Dorsolateral prefrontal cortex (tissue), 122 donors: ENCODE measurements at places on chromosomes 2 and 18.

- no peak for DNase-seq
Observed at GRCh38 chr2:38617301-38617700, 14.6 kb upstream of the HNRNPLL start.

GRCh38 chr2:100822587-100823248 lies 2.8 kb downstream of the NPAS2 start:
- DNase-seq: no peak

DNA sequence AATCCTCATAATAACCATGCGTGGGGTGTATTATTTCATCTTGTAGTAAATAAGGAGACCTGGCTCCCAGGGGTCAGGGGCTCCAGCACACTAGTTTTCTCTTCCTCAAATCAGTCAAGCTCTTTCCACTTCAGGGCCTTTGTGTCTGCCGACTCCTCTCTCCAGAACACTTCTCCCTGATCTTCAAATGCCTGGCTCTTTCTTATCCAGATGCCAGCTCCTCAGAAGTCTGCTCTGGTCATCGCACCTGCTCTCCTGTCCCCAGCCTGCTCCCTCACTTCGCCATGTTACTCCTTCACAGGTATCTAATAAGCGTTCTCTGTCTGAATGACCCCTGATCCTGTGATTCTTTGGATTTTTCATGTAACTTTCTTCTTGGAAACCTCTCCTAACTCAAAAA lies 62.0 kb downstream of the GYPC start:
- DNase-seq: no peak

DNA sequence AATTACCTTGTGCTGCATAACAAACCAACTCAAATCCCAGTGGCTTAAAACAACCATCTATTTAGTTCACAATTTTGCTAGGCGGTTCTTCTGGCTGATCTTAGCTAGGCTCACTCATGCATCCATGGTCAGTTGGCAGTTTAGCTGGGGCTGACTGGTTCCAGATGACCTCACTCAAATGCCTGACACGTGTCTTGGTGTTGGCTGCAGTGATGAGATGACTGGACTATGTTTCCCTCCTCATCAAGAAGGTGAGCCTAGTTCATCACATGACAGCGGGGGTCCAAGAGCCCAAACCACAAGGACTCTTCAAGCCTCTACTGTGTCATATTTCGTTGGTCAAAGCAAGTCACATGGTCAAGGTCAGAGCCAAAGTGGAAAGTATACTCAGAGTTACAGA lies 42.7 kb upstream of the ACTR3 start:
- DNase-seq: no peak

DNA sequence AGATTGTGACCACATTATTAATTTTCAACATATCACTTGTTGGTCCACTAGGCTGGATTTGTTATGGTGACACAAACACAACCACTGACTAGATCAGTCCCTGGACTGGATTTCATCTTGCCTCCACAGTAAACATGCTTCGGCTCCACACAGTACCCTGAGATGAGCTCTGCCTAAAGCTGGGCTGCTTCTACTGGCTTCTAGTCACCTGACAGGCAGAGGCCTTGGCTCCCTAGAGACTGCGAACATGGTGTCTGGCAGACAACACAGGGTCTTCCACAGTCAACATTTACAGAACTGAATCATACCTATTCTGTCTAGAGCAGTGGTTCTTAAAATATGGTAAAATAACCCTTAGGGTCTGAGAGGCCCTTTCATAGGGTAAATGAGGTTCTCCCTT lies 69.2 kb downstream of the RIT2 start:
- DNase-seq: no peak

GRCh38 chr2:67858886-67859285 lies 203.9 kb downstream of the C1D start:
- DNase-seq: no peak

DNA sequence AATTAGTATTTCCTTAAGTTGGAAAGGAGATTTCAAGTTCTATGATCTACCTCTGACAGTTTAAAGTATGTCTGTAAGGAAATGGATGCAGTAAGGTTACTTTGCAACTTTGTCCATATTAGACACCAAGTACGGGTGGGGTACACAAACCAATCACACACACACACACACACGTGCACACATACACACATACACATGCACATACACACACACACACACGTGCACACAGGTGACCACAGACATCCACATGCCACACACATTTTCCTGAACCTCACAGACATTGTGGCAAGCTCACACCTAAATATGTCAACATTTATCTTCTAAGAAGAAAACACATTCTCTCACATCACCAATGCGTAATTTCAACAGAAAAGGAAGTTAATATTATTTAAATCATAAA lies 165.9 kb downstream of the MYT1L start:
- DNase-seq: no peak

DNA sequence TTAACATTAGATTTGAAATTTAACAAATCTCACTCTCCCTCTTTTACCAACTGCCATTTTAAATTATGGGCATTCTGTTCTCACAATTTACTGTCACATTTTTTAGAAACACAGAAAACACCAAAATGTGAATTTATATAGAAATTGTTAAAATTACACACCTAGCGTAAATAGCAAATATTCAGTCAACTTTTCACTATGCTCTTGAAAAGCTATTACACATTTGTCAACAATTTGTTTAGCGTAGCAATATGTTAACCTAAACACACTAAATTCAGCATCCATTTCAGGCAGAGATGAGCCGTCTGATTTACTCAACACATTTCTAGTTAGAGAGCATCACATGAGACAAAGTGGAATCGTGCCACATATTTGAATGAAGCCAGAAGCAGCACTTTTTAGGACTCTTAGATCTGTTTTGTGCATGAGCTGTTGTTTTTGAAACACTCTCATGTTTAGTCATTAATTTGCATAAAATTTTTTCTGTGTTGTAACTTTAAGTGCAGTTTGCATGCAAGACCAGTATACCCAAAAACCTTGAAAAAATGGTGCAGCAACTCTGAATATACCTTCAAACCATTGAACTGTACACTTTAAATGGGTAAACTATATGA lies 8.2 kb downstream of the TTC32 start:
- DNase-seq: no peak

- no peak for DNase-seq
Observed at GRCh38 chr18:48640566-48641270, 101.9 kb downstream of the CTIF start.

- DNase-seq: no peak
Observed at GRCh38 chr2:235138339-235138738, 186.5 kb downstream of the SH3BP4 start.

DNA sequence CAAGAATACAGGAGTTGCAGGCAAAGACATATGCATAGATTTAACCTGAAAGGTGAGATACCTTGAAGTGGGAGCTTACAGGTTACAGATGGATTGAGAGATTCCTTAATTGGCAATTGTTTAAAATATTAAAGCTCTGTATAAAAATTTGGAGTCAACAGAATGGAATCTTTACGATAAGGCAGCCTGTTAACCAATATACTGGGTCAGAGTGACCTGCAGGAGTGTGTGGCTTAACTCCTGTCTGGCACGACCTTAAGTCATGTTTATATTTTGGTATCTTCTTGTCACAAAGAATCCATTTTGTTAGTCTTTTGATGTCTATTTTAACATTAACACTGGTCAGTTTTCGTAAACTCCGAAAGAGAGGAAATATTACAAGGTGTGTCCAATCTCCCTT lies 1058.2 kb upstream of the CRIM1 start:
- DNase-seq: no peak

GRCh38 chr2:20624156-20624883 lies 26.6 kb downstream of the HS1BP3 start:
- no peak for DNase-seq

DNA sequence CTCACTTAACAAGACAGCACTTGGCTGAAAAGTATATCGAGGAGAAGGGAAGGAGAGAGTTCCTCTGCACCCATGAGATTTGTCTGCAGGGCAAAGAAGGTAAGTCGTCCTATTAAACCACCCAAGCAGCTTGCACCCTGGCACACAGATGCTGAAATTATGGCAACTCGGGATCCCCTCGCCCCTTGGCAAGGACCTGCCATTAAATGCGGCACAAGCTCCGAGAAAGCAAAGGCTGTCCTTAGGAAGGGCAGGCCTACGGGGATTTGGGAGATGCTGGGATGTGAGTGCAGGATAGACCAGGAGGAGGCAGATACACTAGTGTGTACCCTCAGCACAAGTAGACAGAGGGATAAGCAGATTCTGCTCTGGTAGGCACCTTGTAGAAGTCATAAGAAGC lies 191.5 kb downstream of the ALK start:
- DNase-seq: no peak

GRCh38 chr2:109253217-109253616 lies 124.2 kb downstream of the SH3RF3 start:
- no peak for DNase-seq

DNA sequence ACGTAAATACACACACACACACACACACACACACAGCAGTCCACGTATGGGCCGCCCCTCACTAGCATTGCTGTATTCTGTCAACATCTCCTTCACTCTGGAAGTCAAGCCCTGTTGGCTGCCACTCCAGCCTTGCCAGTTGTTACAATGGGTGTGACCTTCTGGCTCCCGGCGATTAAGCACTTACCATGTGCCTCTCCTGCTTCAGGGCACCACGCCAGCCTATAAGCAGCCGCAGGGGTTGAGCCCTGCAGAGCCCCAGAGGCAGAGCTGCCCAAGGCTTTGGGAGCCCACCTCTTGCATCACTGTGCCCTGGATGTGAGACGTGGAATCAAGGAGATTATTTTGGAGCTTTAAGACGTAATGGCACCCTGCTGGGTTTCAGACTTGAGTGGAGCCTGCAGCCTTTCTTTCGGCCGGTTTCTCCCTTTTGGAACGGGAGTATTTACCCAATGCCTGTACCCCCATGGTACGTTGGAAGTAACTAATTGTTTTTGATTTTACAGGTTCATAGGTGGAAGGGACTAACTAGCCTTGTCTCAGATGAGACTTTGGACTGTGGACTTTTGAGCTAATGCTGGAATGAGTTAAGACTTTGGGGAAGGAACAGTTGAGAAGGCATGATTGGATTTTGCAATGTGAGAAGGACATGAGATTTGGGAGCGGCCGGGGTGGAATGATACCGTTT lies 54.5 kb upstream of the ROCK2 start:
- no peak for DNase-seq

- no peak for DNase-seq
Observed at GRCh38 chr18:79519751-79520477, 124.2 kb downstream of the NFATC1 start.

DNA sequence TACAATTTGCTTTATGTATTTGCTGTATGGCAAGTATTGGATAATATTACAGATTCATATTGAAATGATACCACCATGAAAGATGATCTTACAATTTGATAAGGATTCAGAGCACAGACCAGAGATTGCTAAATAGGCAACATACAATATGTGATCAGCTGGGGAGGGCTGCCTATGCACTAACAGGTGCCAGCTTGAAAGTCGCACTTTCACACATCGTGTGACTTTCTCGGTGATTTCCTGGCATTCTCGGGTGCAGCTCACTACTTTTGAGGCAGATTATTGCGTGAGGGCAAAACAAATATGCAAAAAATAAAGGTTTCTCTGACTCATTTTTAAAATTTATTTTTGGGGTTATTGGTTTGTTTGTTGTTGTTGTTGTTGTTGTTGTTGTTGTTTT lies 36.0 kb downstream of the RBMS1 start:
- no peak for DNase-seq

GRCh38 chr2:207506426-207506825 lies 23.3 kb upstream of the CREB1 start:
- DNase-seq: no peak

DNA sequence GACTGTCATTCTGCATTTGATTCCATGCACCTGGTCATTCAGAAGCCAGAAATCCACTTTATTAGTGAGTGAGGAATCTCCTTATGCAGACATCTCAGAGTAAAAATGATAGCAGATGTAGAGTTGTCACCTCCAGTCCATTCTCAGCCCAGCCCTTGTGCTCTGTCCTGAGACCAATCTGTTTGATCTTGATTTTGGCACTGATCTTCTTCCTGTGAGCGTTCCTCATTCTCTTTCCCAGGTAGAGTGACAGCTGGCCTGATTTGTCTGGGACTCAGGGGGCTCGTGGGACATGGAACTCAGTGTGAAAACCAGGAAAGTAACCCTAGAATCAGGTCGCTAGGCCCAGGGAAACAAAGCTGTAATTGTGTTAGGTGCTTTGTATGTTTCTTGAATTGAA lies 8.9 kb downstream of the ARHGAP25 start:
- DNase-seq: no peak
